Activated effector memory CD4-positive, alpha-beta T cell treated with Interleukin-2 at 50 U/mL for 16 hours (primary cell): ENCODE measurements at places on chromosomes 3 and 15.

DNA sequence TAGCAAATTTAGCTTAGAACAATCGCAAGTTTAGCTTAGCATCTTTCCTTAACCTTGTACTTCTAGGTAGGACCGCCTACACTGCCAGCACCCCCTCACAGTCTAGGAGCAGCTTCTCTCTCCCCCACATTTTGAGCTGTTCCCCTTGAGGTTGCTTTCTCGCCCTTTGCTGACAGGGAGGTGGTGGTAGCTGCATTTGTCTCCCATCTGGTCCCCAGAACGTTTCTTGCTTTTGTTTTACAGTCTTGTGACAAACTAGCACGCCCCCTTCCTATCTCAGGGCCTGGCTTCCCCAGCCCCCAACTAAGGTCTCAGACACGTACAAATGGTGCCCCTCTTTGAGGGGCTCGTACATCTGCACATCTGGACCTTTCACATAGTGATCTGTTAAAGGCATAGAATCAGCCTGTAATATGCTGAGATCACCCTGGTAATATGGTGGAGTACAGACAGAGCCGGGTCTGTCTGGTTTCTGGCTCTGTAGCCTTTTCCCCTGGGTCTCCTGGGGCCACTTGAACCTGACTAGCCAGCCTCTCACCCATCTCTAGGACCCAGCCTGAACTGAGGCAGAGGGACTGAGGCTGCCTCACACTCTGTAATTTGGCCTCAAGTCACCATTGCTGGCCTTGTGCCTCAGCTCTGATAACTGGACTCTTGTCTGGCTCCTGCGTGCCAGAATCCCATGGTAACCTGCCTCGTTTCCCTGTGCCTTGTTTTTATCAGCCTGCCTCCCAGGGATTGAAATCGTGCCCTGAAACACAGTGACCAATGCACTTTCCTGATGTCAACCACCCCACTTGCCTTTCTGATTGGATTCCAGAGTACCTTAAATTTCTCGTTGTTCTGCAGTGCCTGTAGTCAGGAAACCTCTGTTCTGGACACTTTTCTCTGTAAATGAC is 27.7 kb downstream of the CRTC3 start:
- DNase-seq, result no peak

GRCh38 chr3:46693038-46693891 is at the start of gene ALS2CL:
Gene ALS2CL, minus strand, starts transcription at chr3:46693679. Its CDS starts 4,239 bp downstream, at chr3:46689440.
- peak; percentile 73 for DNase-seq

DNA sequence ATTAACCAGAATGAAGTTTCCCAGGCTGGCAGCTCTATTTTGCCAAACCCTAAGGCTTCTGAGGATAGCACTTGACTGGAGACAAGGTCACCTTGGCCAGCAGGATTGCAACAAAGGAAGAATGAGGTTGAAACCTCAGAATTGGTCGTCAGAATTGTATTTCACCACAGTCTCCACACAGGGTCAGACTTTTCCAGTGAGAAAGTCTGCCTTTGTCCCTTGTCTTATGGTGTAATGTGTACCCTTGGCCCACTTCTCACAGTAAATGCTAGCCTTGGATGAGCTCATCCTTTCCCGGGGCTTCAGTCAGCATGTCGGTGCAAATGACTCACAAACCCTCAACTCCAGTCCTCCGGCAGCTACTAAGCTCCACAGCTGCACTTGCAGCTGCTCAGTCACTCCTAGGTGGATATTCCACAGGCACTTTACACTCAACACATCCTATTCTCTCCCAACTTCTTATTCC is 19.7 kb downstream of the SSR3 start:
- DNase-seq, result no peak

DNA sequence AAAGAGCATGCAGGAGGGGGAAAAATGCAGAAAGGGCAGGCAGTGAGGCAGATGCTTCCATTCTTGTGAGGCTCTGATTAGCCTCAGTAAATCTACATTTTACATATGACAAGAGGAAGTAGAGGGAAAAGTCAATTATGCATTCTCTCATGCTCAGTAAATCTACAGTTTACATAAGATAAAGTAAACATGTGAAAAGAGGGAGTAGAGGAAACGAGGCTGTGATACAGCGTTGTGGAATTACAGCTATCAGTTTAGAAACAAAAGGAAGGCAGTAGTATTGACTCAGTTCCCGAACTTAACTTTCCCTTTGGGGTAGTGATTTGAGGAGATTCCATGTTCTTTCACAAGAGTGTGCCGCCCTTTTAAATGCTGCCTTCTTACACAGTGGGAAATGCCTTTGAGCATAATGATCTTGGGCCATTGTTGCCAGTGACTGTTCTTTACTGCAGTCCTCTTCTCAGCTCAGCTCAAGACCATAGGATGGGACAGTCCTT is 39.3 kb downstream of the OSTN start:
- no peak for DNase-seq

GRCh38 chr3:84547971-84548970 is 410.5 kb upstream of the CADM2 start:
- no peak for DNase-seq

- DNase-seq, result no peak
Observed at GRCh38 chr3:52854013-52854412, 19.2 kb upstream of the MUSTN1 start.

DNA sequence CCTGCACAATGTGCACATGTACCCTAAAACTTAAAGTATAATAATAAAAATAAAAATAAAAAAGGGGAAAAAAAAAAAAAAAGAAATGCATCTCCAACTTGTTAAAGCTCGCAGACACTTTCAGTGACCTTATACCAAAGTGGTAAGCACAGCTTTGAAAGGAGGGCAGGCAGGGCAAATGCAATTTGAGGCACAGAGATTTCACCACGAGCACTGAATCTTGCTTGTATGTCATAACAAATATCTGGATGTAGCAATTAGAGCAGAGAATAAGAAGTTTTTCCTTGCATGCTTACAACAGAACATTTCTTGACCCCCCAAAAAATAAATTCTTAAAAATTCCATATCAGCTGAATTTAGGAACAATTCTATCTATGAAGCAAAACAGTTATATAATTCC is 66.5 kb downstream of the FBN1 start:
- DNase-seq, result no peak

DNA sequence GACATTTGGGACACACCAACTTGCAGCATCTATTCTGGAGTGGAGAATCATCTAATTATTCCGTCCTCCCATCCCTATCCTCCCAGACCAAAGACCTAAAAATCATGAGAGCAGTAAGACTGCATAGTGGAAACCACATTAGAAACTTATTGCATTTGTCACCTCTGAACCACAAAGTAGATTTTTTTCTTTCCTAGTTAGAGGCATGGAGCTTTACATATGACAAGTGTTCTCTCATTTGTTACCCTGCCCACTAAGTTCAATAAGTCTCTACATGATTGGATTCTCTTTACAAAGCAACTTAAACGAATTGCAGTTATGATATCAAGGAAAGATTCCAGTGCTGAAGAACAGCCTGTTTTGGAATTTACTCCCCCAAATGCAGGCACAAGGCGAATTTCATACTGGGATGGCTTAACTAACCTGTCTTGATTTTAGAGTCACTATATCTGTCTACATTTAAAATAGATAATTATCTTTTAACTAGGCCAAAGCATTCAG is 42.3 kb upstream of the LRRFIP2 start:
- DNase-seq, result no peak
